Stimulated activated naive CD4-positive, alpha-beta T cell (primary cell): ENCODE measurements at places on chromosomes 13 and 19.

DNA sequence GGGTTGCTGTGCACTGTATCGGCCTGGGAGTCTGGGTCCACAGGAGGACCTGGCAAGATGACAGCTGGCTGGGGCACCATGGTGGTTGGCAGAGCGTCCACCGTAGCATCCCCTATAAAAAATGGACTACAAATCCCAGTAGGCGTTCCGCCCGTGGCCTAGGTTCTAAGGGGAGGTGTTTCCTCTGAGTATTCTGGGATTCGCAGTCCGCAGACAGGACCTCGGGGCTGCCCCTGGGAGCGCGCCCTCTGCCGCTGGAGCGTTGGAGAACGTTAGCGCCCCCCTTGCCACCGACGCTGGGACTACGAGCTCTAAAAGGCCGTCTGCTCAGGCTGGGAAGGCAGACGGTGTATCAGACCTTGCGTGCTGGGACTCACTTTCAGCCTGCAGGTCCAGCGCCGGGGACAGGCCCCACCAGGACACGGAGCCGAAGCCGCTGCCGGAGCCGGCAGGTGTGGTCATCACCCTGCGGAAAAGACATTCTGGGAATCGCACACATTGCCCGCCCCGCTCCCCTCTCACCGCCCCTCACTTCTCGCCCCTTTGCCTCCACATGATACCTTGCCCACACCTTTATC lies 372 bp downstream of the DNAAF3 start:
- peak; percentile 46 for DNase-seq

DNA sequence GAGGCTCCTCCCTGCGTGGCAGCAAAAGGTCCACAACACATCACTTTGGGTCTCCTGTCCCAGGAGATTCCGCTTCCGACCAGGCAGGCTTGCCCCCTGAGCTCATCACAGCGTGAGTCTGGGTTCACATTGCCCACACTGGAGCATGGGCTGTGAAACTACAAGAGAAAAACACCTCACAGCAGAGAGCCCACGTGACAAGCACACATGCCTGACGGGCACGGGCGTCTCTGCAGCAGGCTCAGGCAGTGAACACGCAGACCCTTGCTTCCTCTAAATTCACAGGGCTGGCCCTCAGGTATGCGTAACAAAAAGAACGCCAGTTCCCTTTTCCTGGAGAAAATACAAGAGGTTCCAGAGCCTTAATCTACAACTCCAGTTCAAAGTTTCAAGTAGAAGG lies 41.9 kb downstream of the RASA3 start:
- DNase-seq, result no peak

DNA sequence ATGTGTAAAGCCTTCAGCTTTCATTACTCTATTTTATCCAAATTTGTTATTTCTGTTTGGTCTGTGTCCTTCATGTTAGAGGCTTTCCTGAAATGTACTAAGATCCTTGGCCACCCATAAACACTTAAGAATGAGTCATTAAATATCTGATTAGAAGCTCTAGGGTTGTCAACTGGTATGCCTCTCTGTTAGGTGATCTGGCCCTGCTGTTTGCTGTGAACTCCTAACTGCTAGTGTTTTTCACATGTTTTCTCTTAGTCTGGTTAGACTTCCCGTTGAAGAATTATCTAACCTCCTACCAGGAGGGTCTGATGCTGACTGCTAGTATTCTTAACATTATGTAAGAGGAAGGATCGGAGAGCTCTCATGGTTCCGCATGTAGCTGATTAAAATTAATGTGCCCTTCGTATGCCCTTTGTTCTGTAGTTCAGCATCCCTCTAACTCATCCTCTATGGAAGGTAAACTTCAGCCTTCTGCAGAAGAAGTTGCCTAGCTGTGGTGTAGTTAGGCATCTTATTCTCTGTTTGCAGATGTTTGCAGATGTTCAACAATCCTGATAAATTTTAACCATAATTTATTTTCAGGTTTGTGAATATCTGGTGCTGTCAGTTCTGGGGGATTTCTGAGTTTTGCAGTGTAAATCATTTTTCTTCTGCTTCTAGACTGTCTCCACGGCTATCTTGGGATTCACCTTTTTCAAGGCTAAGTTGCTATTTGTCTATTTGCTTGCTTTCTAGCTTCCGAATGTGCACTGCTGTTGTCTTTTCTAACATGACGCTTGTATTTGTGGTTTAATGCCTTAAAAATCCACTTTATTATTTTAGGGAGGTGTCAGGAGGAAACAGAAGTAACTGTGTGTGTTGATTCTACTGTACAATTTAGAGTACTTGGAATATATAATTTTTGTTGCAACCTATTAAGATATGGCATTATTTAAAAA lies 207.2 kb upstream of the SPRY2 start:
- DNase-seq, result no peak

GRCh38 chr13:29754473-29754806 lies 96.0 kb downstream of the UBL3 start:
- DNase-seq, result no peak

GRCh38 chr19:40571005-40571318 lies 5.7 kb upstream of the SHKBP1 start:
- no peak for DNase-seq

GRCh38 chr13:53856573-53857195 lies 828.1 kb downstream of the OLFM4 start:
- DNase-seq, result no peak

DNA sequence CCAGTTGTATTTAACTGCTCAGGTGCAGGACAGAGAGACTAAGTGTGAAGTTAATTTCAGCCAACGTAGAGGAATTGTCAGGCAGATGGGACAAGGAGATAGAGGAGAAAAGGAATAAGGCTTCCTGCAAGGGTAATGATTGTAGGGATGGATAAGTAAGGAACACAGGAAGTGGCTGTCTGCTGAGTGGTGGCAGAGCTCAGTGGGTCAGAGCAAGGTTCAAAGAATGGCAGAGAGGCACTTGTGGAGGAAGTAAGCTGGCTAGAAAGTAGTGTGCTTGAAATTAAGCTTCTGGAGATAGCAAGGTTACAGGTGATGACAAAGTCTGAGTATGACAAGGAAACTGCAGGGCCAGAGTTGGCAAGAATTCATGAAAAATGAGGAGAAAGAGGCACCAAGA lies 47.9 kb downstream of the USPL1 start:
- no peak for DNase-seq

GRCh38 chr13:51495316-51495715 lies 42.5 kb upstream of the INTS6 start:
- no peak for DNase-seq

DNA sequence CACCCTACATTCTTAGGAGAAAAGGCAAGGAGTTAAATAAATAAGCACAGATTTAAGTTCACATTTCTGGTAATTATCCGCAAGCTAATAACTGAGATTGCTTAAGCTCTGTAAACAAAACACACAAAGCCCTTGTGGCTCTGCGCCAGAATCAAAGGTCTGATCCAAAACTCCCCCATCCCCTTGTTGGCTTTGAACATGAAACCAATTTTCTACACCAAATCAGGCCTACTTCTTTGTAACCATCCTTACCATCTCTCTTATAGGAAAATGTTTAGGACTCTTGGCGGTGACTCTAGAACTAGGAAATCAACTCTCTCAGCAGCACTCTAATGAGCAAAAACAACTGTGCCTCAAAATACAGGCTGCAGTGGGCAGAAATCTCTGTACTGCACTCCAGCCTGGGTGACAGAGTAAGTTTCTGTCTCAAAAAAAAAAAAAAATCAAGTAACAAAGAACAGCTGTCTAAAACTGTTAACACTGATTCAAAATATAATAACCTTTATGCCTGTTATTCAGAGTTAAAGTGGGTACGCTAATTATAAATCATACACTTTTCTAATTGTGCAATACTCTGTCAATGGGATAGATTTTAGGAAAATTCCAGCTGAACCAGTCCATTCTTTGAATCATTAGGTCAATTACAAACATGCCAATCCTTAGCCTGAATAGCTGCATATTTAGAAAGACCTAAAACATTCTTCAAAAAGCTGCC lies 25.8 kb downstream of the ABCC4 start:
- DNase-seq, result no peak

DNA sequence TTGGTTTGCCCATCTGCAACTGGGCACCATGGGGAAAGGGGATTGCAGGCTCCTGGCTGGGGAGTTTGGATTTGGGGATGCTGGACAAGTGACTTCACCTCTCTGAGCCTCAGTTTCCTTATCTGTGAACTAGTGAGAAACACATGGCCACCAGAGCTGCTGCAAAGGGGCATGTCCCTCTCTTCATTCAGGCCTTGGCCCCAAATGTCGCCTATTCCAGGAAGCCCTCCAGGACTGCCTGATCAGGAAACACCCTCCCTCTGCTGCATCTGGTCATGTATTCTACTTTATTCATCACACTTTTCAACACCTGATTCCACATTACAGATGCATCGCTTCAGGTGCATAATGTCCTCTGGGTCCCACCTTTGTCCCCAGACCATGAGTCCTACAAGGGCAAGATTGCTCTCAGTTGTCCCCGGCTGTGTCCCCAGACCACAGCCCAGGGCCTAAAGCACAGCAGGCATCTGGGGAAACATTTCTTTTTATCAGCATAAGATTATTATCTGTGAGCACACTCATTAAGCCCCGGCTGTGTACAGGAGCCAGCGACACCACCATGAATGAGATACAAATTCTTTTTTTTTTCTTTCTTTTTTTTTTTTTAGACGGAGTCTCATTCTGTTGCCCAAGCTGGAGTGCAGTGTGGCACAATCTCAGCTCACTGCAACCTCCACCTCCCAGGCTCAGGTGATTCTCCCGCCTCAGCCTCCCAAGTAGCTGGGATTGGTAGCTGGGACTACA lies 37.5 kb downstream of the ARRDC2 start:
- DNase-seq, result no peak

DNA sequence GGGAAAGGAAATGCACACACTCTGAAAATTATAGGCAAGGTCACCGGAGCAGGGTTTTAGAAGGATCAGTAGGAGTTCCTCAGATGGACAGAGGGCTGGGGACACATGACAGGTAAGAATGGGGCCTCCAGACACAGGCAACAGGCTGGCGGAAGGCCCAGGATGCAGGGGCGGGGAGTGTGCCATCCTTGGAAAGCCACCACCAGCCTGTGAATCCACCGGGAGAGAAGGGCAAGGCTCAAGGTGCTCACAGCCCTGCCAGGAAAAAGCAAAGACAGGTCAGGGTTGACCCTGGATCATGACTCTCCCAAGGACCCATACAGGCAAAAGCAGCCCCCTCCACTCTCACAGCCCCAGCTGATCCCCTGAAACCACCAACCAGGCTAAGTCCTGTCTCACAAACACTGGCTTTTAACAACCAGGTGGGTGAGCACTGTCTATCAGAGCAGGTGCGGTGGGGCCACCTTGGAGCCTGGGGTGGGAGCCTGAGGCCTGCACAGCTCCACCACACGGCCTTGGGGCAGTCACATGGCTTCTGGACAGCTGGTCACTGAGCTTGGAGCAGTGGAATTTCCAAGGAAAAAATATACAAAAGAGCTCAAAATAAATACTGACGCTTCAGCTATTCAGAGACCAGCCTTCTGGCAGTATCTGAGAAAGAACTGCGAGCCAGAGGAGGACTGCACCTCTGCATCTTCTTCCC lies 35.2 kb upstream of the ISYNA1 start:
- DNase-seq, result no peak
